ENCODE measurements at places on chromosomes 13 and 19. TPM values are rescaled to one million over a fixed set of nuclear protein-coding genes. Genes with fewer than 3 reads are reported as not detected.

The PSG3 gene
- not detected for total RNA-seq

The RTBDN gene
- total RNA-seq = not detected

The EXOC3L2 gene
- total RNA-seq = not detected

The CGB1 gene
- not detected for total RNA-seq

The CYP2A13 gene
- not detected for total RNA-seq
